Activated CD8-positive, alpha-beta memory T cell treated with anti-CD3 and anti-CD28 coated beads for 4 hours (primary cell): ENCODE measurements at places on chromosomes 16 and 17.

DNA sequence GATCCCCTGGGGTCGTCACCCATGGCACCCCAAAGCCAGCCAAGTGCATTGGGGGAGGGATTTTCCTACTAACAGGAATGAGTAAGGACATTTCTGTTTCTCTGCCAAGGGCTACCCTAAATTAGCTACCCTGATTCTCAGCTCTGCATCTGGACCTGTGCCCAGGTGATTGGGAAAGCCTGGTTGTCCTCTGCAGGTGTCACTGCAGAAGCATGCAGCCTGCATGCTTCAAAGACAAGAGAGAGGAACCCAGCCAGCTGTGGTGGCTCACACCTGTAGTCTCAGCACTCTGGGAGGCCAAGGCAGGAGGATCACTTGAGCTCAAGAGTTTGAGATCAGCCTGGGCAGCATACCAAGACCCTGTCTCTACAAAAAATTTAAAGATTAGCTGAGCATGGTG lies 19.6 kb downstream of the BEAN1 start:
- DNase-seq, result no peak

DNA sequence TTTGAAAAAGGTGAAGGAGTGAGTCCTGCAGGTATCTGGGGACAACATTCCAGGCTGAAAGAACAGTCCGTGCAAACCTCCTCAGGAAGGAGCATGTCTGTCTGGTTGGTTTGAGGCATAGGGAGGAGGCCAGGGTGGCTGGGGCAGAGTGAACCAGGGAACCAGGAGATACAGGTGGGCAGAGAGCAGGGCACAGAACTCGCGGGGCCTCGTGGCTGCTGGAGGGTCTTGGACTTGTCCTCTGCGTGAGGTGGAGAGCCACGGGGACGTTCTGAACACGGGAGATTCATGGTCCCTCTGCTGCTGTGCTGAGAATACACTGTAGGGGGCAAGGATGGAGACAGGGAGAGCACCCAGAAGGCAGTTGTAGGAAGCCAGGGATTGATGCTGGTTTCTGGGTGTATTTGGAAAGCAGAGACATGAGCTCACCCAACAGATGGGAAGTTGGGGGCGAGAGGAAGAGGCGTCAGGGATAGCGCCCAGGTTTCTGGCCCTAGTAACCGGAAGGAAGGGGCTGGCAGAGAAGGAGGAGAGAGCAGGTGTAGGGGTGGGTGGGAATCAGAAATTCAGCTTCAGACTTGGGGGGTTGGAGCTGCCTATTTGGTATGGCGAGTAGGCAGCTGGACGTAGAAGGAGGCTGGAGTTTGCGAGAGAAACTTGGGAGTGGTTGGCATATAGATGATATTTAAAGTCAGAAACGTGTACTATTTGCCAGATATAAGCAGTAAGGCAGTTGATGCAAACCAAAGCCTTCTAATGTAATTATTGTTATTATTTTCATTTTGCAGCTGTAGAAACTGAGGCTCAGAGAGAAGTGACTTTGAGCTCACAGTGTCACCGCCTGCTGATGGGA lies at the start of gene CCL17:
Gene CCL17 (plus strand): TSS at position 803 of the 853 bp plus-strand sequence. CDS start 9,166 bp downstream, outside the sequence.
- no peak for DNase-seq

- DNase-seq, result no peak
Observed at GRCh38 chr16:69839798-69840409, 77.8 kb downstream of the WWP2 start.

DNA sequence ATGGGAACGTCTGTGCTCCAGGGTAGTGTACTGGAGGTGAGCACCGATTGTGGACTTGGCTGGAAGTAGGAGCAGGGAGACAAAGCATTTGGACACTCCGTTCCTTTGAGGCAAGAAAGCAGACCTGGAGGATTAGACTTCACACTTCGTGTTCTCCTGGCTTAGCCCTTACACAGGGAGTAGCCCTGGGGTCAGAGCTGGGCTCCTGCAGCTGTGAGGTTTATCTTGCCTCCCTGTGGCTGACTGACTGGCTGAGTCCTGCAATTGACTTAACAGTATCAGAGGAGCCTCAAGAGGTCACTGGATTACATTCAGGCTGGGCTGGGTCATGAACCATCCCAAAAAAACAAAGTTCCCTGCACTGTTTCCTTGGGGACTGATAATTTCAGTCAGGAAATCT lies 37.1 kb downstream of the MPRIP start:
- no peak for DNase-seq

GRCh38 chr17:17924857-17925250 lies 47.3 kb downstream of the TOM1L2 start:
- no peak for DNase-seq

DNA sequence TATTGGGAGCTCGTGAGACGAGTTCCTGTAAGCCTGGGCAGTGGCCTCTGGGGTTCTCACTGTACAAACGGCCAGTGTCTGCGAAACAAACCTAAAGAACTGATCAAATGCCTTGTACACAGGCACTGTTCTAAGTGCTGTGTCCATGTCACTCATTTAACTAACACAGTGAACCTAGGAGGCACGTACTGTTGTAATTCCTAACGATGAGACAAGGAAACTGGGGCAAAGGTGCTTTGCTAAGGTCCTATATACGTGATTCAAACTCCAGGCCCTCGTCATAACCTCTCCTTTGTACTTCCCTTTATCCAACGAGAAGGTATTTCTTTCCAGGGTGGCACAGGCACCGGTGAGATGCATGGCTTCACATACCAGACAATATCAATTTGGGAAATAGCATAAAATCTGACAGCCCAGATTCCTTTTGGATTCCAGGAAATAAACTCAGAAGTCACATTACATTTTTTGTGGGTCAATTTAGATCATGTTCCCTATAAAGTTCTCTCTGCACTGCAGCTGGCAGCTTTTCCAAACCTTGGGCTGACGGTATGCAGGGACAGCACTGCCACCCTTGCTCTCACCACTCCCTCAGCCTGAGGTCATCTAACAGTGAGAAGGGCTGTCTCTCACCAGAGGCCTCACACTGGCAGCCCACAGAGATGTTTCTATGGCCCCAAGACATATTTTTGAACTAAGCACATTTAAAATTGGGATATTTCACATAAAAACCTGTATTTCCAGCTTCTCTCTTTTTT lies 18.3 kb downstream of the GLYR1 start:
- no peak for DNase-seq

DNA sequence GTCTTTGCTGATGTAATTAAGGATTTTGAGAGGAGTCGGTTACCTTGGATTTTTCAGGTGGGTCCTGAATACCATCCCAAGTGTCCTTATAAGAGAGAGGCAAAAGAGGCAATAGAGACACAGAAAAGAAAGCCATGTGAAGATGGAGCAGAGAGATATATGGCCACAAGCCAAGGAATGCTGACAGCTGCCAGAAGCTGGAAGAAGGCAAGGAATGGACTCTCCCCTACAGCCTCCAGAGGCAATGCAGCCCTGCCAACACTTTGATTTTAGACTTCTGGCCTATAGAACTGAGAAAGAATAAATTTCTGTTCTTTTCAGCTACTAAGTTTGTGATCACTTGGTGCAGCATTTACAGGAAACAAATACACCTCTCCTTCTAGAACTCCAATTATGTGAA lies 8.2 kb upstream of the RNFT1 start:
- no peak for DNase-seq
